Ascending aorta (tissue), 2 donors: ENCODE measurements at places on chromosomes 4 and X.

- no peak for DNase-seq
- no peak overlapping the region for H3K27ac ChIP-seq
- H3K36me3 ChIP-seq = no peaks in the 10 kb centered on the region
- H3K4me1 ChIP-seq = no peaks in the 10 kb centered on the region
- no peak overlapping the region for H3K4me3 ChIP-seq
- H3K27me3 ChIP-seq = no peaks in the 10 kb centered on the region
Measured at GRCh38 chr4:92962831-92963230, 659.1 kb downstream of the GRID2 start.

DNA sequence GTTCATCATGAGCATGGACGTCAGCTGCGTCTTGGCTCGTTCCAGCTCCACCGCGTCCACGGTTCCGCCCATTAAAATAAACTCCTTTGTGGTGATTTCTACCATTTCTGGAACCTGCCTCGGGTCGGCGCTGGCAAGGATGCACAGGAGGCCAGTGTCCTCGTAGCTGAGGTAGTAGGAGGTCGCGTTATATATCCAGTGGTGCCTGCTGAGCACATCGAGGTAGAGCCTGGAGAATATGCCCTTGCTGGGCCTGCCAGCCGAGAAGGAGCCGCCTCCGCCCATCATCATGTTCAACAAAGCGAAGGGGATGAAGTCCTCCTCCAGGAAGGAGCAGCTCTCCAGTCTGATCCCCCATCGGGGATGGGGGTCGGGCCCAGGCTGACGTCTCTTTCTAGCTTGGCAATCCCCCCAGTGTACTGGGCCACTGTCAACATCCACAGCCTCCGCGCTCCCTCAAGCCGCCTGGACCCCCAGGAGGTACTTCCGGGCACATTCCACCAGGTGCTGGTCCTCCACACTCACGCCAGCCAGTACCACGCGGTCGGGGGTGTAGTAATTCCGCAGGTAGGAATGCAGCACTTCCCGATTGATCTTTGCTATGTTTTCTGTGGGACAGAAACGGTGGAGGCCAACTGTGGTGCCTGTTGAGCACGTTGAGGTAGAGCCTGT lies 120.9 kb upstream of the GRID2 start:
- H3K36me3 ChIP-seq = no peaks in the 10 kb centered on the region
- no peaks in the 10 kb centered on the region for H3K27me3 ChIP-seq
- no peak overlapping the region for H3K27ac ChIP-seq
- no peaks in the 10 kb centered on the region for H3K4me1 ChIP-seq
- no peak overlapping the region for H3K4me3 ChIP-seq
- no peak for DNase-seq

DNA sequence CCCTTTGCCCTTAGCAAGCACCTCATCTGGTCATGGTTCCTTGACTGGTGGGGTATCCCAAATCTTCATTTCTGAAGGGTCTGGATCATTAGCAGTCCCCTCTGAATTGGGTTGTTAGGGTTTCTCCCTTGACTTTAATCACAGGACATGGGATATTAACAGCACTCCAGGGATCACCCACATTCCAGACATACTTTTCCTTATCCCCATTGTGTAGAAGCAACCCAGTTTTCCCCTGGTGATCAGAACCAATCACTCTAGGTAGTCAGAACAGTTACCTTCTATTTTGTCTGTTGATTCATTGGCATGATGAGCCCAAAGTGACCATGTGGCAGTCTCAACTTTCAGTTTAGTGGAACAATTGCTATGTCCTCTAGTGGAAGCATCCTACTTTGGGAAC lies 29.1 kb upstream of the GRSF1 start:
- H3K27ac ChIP-seq = no peak overlapping the region
- H3K4me1 ChIP-seq = no peaks in the 10 kb centered on the region
- no peak overlapping the region for H3K4me3 ChIP-seq
- H3K36me3 ChIP-seq = no peaks in the 10 kb centered on the region

DNA sequence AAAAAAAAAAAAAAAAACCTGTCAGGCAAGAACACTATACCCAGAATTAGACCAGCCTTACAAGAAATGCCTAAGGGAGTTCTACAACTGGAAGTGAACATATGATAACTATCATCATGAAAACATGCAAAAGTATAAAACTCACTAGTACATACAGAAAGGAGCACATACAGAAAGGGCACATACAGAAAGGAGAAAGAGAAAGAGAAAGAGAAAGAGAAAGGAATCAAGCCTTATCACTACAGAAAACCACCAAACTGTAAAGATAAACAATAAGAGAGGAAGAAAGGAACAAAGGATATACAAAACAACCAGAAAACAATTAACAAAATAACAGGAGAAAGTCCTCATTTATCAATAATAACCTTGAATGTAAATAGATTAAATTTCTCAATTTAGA lies 50.4 kb downstream of the PHKA1 start:
- H3K4me1 ChIP-seq = no peaks in the 10 kb centered on the region
- no peaks in the 10 kb centered on the region for H3K27me3 ChIP-seq
- H3K4me3 ChIP-seq = no peak overlapping the region
- DNase-seq = no peak

GRCh38 chrX:7318241-7318640 lies 170.3 kb upstream of the PUDP start:
- no peaks in the 10 kb centered on the region for H3K4me1 ChIP-seq
- no peaks in the 10 kb centered on the region for H3K27me3 ChIP-seq
- no peak overlapping the region for H3K4me3 ChIP-seq
- no peaks in the 10 kb centered on the region for H3K36me3 ChIP-seq
- H3K27ac ChIP-seq = no peak overlapping the region
